NCI-H1930 (cell line): ENCODE measurements at places on chromosomes 6 and 20.
A peak's percentile ranks its signal among the peaks of the same experiment; 100 is the strongest.

DNA sequence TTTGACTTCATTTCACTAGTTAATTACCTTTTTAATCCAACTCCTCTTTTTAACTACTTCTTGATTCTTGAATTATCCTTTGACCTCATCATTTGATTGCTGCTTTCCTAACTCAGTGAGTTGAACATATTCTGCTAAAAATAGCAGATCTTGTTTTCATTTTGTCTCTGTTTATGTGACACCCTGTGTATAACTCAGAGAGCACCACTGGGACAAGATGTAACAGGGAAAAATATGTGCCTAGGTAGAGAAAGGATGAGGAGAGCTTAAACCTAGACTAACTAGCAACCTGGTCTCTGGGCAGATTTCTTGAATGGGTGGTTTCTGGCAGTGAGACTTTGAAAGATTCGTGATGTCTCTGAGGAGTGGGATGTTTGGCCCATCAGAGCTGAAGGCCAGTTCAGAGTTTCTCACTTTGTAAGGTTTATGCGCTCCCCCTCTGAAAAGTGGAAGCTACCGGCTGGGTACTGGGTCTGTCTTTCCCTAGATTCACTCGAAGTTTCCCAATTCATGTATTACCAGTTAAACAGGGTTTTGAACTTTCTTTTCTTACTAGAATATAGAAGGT is 61.8 kb downstream of the TPD52L1 start:
- DNase-seq, result no peak

DNA sequence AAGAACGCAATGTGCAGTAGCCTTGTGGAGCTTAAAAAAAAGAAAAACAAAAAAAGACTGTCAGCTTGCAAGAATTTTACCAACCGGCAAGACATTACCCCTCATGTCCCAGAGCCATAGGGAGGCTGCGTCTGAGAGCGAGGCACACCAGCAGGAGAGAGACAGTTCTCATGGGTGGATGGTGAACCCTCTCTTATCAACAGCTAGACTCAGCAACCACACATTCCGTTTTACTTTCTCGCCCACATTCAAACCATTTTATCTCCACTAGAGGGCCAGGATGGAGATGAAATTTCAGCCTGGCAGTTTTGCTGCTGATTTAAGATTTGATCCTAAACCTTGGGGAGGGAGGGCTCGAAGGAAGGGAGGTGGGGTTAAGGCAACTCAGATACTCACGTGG is 247.0 kb downstream of the ATXN1 start:
- DNase-seq, result no peak

- no peak for DNase-seq
Measured at GRCh38 chr6:37936906-37937305, 117.4 kb downstream of the ZFAND3 start.

DNA sequence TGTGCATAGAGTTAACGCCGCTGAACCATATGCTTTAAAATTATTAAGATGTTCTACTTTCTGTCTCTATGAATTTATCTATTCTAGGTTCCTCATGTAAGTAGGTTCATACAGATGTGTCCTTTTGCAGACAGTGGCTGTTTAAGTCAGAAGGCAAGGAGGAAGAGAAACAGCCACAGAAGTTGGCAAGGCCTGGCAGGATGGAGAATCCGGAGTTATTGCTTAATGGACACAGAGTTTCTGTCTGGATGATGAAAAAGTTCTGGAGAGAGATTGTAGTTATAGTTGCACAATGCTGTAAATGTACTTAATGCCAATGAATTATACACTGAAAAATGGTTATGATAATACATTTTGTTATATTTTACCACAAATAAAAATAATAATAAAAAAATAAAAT is 283.6 kb upstream of the CNR1 start:
- no peak for DNase-seq

- no peak for DNase-seq
Measured at GRCh38 chr6:164628302-164628931, 681.0 kb downstream of the C6orf118 start.

GRCh38 chr6:80477591-80477990 is 371.1 kb downstream of the BCKDHB start:
- no peak for DNase-seq

DNA sequence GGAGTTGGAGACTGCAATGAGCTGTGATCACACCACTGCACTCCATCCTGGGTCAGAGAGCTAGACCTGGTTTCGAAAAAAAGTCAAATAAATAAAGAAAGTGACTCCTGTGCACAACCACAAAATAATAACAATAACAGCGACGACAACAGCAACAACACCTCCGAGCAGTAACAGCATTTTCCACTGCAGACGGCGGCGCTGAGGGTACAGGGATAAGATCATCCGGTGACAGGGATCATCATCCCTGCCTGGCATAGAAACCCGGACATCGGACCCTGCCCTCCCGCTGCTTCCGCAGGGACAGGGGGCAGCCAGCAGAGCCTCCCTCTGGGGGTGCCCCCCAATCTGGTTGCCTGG is 11.5 kb downstream of the SRXN1 start:
- peak; percentile 45 for DNase-seq

DNA sequence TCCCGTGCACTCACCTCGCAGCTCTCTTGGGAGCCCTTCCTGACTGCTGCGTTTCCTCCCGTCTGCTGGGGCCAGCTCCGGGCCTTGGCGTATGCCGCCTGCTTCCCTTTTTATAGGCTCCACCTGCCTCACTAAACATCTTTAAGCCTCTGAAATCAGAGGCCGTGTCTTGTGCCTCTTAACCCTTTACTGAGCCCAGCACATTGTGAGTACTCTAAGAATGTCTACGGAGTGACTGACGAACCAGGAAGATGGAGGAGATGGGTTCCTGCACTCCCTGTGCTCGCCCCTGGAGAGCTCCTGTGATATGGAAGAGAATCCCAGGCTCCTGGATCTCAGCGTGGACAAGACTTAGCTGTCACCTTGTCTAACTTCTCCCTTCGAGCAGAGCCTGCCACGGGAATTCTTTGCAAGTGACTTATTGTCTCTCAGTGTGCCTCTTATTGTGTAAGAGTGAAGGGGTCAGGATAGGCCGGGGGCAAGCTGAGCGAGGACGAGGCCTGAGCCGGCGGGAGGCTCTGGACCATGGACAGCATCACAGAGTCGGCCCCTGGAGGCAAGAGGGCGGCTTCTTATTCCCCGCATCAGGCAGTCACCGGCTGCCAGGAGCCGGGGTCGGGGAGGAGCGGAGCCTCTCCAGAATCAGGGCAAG is 70.9 kb upstream of the CCDC167 start:
- DNase-seq, result no peak

DNA sequence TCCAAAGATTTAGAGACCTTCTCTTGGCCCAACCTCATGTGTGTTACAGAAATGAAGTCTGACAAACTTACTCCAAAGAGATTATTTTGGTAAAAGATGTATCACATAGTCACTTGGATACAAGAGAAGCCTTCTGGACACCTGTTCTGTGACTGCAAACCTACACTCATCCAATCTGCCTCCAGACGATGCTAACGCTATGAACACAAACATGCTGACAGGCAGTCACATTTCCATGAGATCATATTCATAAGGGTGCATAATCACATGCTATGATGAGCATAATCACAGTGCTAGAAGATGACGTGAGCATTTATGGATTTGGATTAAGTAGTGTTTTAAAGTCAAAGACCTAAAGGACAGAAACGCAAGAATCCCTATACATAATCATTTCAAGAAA is 340.2 kb downstream of the HACE1 start:
- no peak for DNase-seq

DNA sequence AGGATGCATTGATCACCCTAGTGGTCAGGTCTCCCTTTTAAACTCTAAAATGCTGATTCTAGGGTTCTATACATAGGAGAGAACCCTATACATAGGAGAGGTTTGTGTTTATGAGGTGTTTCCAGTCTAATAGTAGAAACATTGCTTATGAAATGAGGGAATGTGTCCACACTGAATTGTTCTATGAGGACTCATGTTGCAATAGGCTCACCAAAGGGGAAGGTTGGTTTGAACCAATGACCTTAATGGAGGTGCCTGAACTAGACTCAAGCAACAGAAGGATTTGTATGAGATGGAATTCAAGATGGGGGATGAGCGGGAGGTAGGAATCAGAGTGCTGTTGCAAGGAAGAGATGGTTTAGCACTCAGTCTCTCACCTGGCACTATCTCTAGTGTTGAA is 33.5 kb upstream of the UBR2 start:
- DNase-seq, result no peak

DNA sequence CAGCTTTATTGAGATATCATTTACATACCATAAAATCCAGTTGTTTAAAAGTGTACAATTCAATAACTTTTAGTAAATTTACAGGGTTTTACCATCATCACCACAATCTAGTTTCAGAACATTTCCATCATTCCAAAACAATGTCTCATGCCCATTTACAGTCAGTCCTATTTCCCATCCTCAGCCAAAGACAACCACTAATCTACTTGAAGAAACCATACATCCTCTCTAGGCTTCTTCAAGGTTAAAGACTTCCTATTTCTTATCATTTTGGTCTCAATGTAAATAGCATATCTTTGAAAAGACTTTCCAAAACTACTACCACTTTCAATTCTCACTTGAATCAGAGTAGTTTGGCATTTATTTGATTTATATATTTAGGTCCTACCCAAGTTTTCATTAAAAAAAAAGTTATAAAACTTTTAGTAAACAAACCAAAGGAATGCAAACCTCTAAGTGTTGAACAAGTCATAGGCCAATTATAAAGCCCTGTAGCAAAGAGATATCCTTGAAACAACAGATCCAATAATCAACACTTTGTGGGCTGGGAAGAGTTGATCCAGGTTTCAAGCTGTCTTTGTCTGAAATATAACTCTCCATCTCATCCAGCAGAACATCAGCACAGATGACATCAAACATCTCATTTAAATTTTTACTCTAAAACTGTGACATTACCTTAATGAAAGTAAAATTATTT is 211.3 kb upstream of the RUNX2 start:
- DNase-seq, result no peak

DNA sequence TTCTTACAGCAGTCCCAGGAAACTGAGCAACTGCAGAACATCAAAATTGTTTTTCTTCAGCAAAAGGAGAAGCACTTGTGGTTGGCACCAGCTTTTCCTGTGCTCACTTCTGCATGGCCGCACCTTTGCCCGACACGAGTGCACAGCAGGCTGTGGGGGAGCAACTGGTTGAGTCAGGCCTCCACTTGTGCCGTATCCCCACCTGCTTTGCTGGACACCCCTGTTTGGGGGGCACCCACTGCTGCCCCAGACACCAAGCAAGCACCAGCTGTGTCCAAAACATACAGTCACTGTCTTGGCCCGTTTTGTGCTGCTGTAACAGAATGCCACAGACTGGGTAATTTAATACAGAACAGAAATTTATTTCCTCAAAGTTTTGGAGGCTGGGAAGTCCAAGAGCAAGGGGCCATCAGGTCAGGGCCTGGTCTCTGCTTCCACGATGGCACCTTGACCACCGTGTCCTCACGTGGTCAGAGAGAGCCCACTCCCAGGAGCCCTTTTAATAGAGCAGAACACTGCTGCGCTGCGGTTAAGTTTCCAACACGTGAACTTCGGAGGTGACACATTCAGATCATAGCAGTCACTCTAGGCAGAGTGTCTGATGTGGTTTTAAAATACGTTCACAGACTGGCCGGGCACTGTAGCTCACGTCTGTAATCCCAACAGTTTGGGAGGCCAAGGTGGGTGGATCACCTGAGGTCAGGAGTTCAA is 8.7 kb upstream of the GMEB2 start:
- no peak for DNase-seq

DNA sequence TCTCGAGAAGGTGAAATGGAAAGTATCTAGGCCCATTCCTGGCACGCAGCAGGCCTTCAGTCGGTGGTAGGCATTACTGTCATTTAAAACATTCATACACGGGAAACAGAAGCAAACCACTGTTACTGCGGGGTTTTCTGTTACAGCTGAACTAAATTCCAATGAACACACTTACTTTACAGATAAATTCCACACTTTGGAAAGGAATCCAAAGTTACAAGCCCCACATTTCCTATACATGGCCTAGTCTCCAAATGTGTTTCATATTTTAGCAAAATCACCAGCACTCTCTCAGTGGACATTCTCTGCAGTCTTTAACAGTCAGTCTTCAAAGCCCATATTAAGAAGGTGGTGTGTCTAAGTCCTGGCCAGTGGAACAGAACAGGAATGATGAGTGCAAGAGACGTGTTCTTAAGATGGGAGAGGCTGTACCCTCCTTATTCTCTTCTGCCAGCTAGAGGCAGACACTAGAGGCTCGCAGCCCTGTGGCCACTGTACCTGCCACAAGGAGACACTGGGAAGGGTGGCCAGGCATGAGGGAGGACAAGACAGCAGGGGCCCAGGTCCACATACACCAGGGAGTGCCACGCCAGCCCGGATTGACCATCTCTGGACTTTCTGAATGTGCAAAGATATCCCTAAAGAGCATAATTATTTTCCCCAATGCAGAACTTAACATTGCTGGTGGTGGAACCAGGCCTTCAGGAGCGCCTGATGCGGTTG is 76.4 kb downstream of the CDC5L start:
- no peak for DNase-seq

GRCh38 chr6:129370268-129370916 is 339.6 kb downstream of the ARHGAP18 start:
- DNase-seq, result peak; percentile 1

GRCh38 chr6:12262236-12263061 is 27.7 kb upstream of the EDN1 start:
- DNase-seq, result no peak

GRCh38 chr6:35669451-35670045 is 19.2 kb downstream of the FKBP5 start:
- DNase-seq, result no peak
